RKO (cell line): ENCODE measurements at places on chromosomes 1 and 21.

DNA sequence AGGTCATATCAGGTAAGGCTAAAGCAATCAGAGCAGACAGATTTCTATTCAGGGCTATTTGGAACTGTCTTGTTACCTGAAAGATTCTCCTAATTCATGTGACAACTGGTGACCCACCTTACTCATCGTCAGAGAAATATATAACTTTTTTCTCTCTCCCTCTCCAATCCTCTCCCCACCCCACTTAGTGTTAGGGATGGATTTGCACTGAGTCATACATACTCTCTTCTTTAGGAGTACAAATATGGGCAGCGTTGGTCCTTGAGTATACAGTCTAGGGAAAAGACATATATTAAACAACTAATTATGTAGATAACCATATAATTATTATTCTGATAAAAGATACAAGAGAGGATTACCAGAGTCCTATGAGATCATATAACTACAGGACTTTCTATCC lies 246.3 kb downstream of the HHIPL2 start:
- DNase-seq = no peak

DNA sequence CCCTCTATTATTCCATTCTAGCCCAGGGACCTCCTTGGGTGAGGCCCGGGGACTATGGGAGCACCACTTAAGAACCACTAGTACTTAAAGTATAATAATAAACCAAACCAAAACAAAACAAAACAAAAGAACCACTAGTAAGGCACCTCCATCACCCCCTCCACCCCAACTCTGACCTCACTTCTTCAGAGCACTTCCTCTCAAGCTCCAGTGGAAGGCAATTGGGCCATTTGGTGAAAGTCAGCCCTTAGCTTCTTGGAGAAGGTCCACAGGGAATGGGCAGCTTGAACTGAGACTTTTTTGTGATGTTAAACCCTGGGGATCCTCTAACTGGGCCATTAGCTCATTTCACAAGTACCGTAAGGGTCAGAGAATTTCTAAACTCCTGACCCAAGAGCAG lies 237.3 kb downstream of the RHOU start:
- no peak for DNase-seq

DNA sequence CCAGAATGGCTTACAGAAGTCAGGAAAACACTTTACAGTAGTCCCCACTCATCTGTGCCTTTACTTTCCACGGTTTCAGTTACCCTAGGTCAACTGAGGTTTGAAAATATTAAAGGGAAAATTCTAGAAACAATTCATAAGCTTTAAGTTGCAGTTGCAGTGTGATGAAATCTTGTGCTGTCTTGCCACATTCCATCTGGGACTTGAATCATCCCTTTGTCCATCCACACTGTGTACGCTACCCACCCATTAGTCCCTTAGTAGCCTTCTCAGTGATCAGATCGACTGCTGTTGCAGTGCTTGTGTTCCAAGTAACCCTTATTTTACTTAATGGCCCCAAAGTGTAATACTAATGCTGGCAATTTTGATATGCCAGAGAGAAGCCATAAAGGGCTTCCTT lies 30.5 kb downstream of the ZCCHC17 start:
- DNase-seq = no peak

GRCh38 chr1:193283016-193283415 lies 96.6 kb upstream of the B3GALT2 start:
- DNase-seq = no peak

DNA sequence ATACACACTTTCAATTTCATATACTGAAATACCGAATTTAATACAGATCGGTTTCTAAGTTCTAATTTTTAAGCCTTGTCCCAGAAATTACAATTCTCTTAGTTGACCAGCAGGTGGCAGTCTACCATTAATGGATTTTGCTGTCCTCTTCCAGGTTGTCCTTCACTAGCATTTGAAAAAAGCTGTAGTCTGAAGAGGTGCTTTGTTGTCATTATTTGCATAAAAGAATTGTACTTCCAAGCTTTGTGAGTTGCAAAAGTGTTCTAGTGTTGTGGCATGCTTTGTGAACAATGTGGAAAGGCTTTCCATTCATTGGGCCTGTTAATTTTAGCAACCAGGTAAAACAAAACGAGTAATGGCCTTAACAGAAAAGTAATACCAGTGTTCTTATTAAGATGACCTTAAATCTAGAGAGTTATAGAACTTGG lies 193.6 kb downstream of the RPS6KC1 start:
- peak; percentile 69 for DNase-seq

DNA sequence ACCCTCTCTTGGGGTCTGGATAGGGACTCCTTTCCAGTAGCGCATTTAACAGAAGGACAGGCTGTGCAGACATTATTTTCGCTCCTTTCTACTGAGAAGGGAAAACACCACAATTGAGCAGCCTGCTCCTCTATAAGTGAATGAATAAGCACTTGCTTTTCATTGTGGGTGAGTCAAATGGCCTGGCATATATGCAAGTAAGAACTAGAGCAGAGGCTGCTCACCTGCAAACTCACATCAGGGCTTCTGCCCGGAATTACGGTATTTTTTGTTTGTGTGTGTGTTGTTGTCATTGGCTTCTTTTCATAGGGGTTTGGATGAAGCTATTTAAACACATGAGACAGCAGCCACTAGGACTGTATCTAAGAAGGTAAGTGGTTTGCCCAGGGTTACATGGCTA lies 200.1 kb upstream of the CAMK1G start:
- DNase-seq = no peak

DNA sequence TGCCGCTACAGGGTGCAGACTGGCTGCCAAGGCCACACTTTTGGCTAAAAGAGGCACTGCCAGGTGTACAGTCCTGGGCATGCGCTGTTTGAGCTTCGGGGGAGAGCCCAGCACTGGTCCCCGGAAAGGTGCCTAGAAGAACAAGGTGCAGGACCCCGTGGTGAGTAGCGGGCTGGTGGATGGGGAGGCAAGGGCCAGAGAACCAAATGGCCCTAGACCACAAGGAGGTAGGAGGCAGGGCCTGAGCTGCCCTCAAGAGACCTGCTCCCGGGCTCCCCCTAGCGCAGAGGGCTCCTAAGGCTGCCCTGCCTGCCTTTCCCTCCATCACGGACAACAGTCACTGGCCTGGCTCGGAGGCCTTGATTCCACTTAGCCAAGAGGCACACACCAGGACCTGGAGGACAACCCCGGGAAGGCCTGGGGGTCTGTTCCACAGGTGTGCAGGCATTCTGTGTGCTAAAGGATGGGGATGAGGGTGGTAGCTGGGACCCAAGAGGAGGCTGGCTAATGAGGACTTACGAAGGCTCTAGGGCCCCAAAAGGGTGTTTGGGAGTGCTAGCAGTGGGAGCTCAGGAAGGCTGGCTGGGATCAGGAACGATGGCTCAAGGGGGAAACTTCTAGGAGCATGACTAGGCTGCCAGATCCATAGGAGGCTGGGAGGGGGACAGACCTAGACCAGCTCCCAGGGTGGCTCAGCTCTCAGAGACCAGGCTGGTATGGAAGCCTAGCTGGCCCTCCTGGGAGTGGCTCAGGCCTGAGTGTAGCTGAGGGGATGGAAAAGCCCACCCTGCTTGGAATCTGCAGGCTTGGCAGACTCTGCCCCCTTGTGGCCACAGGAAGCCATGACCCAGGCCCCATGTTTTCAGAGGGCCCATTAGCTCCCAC lies 742 bp downstream of the ARTN start:
- DNase-seq = peak; percentile 56

DNA sequence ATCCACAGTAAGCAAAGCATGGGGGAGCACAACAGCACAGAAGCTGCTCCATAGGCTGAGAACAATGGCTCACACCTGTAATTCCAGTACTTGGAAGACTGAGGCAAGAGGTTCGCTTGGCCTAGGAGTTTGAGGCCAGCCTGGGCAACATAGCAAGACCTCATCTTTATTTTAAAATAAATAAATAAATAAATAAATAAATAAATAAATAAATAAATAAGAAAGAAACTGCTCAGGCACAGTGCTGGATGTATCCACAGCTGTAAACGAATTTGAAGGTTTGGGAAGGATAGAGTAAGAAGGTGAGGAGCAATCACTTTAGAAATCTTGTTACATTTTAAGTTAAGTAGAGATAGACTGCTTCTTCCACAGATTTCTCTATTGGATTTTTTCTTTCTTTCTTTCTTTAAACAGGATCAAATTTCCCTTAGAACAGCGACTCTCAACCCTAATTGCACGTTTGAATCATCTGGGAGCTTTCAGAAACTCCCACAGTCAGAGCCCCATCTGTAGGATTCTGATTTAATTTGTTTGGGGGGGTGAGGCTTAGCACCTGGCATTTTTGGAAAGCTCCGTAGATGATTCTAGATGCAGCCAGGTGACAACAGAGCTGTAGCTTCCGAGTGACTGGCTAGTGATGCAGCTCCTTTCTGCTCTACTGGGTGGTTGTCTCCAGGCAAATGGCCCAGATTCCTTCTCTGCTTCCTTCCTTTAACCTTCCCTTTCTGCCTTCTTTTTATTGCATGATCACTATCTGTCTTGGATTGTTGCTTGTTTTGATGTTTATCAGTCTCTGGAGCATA lies 53.5 kb downstream of the S1PR1 start:
- DNase-seq = no peak

DNA sequence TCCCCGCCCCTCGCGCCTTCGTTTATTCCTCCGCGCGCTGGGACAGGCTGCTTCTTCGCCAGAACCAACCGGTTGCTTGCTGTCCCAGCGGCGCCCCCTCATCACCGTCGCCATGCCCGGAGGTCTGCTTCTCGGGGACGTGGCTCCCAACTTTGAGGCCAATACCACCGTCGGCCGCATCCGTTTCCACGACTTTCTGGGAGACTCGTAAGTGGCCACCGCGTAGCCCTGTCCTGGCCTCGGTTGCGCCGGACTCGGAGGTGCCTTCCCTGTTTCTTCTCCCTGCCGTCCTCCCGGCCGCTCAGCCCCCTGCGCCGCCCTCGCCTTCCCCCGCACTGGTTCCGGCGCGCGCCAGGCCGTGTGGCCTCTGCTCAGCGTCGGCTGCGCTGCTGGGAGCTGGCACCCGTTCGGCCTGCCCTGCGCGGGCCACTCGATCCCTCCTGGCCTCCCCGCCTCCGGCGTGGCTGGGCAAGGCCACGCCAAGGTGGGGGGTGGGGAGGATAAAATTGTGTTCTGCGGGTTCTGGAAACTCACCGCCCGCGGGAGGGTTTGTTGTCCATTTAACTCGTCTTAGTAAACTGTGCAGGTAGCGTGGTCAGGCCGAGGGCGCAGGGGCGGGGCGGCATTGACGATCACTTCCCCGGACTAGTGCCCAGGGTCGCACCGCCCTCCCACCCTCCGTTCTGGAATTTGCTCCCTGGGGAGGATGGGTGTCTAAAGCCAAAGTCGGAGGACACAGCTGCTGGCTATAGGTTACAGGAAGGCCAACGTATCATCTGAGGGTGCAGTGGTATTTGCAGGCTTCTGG lies at the start of gene PRDX6:
PRDX6 (plus strand) TSS at position 50 of the 808 bp plus-strand sequence; CDS start at position 113, 63 bp downstream.
- peak; percentile 53 for DNase-seq

GRCh38 chr1:64934115-64934877 lies 32.1 kb downstream of the JAK1 start:
- DNase-seq = peak; percentile 79

DNA sequence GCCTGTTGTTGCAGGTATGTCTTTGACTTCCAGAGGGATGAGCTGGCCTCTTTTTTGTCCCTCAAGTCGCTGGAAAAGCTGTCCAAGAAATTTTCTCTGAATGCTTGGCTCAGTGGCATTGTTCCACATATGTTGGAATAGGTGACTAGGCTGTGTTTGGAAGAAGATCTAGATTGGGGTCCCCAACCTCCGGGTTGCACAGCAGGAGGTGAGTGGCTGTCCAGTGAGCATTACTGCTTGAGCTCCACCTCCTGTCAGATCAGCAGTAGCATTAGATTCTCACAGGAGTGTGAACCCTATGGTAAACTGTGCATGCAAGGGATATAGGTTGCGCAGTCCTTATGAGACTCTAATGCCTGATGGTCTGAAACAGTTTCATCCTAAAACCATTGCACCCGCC lies 18.1 kb downstream of the BACH1 start:
- no peak for DNase-seq

GRCh38 chr1:74517599-74518051 lies 5.2 kb upstream of the LRRC53 start:
- DNase-seq = no peak

DNA sequence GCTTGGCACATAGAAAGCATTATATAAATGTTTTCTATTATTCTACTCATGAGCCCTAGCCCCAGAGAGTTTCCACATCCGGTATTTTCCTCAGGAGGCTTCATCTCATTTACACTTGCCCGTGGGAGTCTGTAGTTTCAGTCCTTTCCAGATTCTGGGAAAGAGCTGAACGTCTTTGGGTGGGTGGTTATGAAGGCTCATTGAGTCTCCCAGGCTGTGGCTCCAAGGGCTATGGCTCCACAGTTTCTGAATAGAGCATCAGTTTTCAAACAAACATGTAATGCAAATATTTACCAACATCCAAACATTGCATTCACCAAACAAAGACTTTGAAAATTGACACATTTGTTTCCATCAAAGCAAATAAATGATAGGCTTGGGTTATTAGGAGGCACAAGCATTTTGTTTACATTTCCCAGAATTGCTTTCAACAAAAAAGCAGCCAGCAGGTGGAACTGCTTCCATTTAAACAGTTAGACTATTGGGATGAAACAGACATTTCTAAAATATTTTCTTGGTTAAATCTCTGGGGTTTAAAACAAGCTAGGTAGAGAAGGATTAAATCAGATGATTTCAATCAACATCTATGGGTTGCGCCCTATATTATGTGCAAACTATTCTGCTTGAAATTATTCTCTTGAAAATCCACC lies 1.3 kb upstream of the LEMD1 start:
- no peak for DNase-seq

GRCh38 chr1:157969697-157970485 lies 23.6 kb upstream of the KIRREL1 start:
- peak; percentile 81 for DNase-seq

DNA sequence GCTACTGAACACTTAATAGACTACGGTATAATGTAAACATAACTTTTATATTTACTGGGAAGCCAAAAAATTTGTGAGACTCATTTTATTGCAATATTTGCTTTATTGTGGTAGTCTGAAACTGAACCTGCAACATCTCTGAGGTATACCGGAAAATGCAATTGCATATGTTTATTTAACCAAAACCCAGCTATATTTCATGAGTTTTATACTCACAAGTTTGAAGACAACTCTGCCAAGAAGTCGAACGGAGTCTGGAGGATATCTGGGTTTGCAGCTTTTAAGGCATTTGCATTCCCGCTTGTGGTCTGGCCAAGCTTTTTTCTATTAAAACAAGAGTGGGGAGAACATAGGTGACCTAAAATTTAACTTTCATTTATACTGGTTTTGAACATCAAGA lies 171.9 kb downstream of the SMYD3 start:
- no peak for DNase-seq

DNA sequence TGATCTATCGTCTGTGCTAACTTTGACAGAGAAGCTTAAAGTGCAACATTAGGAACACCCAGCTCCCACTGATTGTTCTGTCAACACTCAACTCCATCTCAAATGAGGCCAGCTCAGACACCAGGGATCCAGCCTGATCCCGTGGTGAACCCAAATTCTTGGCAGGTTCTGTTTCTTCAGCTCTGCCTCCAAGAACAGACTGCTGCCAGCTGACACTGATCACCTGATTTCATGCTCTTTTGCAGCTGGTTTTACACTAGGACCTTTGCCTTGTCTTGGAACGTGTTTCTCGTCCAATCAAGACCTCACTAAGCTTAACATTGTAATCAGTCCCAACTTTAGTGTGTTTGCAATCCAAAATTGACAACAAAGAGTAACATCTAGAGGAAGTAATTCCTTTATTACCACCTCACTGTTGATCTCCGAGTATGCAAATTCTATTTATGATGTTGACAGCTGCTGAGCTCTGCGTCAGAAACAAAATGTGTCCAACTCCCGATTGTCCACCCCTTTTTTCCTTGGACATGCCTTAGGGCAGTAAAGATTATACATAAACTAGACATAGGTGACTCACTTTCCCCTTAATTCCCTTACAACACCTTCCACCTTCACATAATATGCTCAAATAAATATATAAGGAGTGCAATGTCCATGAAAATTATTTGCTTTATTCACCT lies 1.6 kb upstream of the HYI start:
- DNase-seq = no peak

GRCh38 chr1:66563941-66564630 lies 30.1 kb downstream of the SGIP1 start:
- peak; percentile 100 for DNase-seq
